ENCODE measurements at places on chromosomes 1 and 21.

DNA sequence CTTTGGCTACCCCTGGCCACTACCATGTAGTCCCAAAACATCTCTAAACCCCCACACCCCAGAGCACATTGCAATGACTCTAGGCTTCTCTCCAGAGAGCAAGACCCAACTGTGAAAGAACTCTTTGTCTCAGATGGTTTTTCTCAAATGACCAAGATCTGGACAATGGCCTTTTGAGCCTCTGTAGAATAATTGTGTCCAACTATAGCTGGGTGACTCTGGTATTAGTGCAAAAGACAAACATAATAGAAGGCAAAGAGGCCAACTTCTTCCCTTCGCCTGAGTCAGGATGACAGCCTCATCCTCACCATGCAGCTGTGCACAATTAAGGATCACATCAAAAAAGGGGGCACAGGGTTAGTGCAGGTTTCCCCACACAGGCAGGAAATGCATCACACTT is 139.6 kb downstream of the BRINP2 start:
- no peak for DNase-seq

- no peak for DNase-seq
These were observed 31.1 kb upstream of the MTF1 start for GRCh38 chr1:37890378-37891014.

- no peak for DNase-seq
These were observed 23.2 kb downstream of the F5 start for GRCh38 chr1:169563019-169563615.

- DNase-seq = no peak
These were observed 3.5 kb downstream of the NTMT2 start for GRCh38 chr1:170149241-170149640.

DNA sequence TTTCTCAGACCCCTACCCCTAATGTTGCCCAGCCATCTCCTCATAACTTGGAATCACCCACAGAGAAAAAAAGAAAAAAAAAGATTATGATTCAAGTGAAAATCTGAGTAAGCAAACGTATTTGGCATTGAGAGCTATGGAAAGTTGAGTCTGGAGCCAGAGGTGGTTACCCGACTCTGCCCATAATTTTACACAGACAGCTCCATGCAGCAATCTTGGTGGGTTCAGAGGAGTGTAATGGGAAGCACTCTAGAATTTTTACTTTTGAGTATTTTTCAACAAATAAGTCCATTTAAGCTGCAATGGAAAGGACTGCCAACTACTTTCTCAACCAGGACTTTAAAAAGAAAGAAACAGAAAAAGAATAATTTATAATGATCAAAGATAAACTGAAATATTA is 62.7 kb downstream of the ZC3H11B start:
- DNase-seq = no peak

Data from kidney epithelial cell (primary cell).